ENCODE measurements at places on chromosomes 5 and 9.

DNA sequence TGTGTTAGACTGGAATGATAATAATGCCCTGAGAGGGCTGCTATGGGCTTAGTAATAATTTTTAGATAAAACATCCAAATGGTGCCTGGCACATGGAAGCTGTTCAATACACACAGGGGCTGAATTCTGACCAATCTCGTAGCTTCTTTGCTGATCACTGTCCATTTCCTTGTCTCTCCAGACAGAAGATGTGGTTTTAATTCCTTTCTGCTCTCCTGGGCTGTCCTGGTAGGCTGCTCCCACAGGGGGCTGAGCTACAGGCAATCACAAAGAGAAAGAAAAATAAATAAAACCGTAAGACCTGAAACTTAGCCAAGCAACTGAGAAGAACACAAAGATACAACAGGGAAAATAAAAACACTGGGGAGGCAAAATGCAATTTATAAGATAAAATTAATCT lies 136.5 kb downstream of the CDK5RAP2 start:
- DNase-seq = no peak

- no peak for DNase-seq
Observed at GRCh38 chr5:119537704-119538103, 85.4 kb downstream of the HSD17B4 start.

GRCh38 chr9:106502930-106503329 lies 360.0 kb upstream of the ZNF462 start:
- no peak for DNase-seq

GRCh38 chr5:66608501-66608900 lies 12.3 kb downstream of the MAST4 start:
- no peak for DNase-seq

DNA sequence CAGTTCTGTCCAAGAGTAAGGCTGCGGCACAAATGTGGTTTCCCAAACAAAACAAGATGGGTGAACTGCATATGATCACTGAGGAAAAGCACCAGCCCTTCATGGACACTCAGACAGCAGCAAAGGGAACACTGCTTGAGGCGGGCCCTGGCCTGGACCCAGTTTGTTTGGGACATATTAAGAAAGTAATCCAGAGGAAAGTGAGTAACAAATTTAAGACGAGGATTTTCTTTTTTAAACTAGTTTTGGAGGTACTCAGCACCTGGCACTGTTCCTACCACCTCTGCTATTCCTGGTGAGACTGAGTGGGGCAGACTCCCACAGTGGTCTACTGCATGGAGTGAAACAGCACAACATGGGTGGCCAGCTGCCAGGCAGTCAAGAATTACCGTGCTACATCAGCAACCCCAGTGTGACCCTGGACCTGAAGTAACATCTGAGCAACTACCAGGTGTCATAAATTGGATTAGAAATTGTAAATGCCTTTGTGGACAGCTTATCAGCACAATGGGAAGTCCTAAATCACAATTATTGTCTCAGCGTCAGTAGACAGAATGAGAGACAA lies 28.5 kb downstream of the P4HA2 start:
- DNase-seq = no peak

GRCh38 chr5:95761771-95762651 lies 30.9 kb downstream of the RHOBTB3 start:
- no peak for DNase-seq

GRCh38 chr5:140567136-140567818 lies 2.6 kb downstream of the SLC35A4 start:
- DNase-seq = no peak

DNA sequence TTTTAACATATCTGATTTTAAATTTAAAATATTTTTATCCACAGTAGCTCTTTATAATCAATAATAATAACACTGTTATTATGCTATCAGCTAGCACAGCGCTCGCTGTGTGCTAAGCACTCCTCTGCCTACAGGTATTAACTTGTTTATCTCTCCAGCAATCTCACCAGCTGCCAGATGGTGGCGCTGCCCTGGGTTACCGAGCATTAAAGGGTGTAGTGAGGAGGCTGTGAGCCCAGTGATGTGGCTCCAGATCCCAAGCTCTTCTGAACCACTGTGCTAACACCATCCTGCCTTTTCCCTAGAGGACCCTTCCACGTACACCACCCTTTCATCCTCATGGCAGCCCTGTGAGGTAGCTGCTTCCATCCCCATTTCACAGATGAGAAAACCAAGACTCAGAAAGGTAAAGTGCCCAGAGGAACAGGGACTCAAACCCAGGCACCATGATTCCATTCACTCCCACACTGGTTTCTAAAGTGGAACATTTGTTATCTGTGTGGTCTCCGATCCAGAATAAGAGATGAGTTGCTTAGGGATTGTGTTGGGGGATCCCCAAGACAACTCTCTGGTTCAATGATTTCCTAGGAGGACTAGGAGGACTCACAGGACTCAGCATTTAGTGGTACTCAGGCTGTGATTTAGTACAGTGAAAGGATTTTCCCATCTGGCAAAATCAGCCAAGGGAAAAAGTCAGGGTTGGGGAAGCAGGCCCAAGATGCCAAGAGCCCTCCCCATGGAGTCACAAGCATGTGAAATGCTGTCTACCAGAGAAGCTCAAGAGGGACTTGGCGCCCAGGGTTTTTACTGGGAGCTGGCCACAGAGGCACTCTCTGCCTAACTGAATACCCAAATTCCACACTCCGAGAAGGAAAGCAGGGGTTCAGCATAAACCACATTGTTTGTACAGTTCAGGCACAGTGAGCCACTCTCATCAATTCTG lies 7.0 kb downstream of the IGFBPL1 start:
- DNase-seq = peak; percentile 37

GRCh38 chr9:117305454-117305853 lies 109.4 kb downstream of the ASTN2 start:
- DNase-seq = no peak

DNA sequence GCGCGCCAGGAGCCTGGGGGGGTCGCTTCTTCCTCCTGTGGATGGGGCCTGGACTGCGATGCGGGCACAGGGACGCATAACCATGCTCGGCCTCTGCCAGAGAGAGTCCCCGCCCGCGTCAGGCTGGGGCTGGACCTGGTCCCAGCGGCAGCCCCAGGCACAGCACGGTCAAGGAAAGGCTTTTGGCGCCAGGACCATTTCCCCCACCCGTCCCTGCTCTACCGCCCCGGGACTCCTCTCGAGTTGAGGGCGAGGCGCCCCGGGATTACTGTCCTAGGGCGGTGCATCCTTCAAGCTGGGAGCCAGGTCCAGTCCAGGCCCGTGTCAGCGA lies 341 bp downstream of the MXD3 start:
- no peak for DNase-seq

All from NCI-H748 treated with DMSO at 0.1 percent for 48 hours (cell line).